ENCODE measurements at places on chromosomes 7 and 10.

DNA sequence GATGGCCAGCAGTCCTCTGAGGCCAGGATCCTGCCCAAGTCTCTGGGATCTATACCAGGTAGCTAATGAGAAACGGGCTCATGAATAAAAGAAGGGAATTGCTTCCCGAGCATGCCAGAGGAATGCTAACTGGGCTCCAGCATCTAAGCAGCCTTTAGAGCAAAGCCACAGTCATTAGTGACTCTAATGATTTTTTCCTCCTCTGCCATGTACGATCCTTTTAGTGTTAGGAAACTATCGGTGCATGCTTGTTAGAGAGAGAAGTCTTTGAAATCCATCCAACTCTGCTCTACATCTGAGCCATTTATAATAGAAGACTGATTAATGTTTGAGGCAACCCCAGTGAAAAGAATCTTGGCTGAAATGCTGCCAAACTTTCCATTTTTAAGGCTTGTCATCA, 124.9 kb upstream of the TCERG1L start:
- peak; percentile 91 for DNase-seq

GRCh38 chr10:14173706-14174594, 156.8 kb downstream of the FRMD4A start:
- peak; percentile 92 for DNase-seq

GRCh38 chr7:52482076-52482475, 553.4 kb upstream of the POM121L12 start:
- DNase-seq = no peak

DNA sequence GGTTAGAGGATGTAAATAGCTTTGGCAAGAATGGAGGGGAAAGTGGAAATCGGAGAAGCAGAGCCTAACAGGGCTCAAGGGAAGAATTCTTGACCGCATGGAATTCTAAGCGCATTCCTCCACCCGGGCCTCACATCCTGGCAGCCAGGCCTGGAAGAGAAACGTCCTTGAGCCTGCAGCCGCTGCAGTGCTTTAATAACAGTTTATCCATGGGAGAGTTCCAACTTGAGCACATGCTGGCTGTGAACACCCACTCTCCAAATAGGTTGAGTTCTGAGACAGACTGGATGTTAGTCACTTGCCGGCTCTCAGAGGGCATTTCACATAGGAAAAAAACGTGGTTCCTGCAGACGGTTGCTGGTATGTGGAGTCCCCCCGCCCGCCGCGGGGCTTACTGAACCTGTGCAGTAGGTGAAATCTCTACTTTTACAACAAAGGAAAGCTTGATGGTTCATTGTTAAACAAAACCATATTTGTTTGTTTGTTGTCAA, 61.4 kb upstream of the STEAP1B start:
- DNase-seq = peak; percentile 88

DNA sequence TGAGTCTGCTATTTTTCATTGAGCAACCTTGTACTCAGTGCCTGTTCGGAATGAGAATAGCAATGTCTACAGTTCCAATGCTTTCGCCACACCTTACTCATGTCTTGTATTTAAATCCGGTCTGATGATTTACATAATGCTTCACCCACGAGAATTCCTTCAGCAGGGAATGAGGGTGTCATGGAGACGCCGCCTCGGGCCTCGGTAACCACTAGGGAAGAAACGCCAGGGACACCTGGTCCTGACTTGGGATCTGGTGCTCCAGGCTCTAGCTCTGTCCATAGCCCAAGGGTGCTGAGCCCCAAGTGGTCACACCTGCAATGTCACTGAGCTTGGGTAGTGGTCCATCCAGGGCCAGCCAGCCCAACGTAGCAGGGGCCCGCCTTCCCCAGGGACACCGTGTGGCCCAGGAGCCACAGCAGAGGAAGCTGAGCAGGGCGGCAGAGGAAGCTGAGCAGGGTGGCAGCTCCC, 37.4 kb downstream of the PRKAG2 start:
- DNase-seq = no peak

DNA sequence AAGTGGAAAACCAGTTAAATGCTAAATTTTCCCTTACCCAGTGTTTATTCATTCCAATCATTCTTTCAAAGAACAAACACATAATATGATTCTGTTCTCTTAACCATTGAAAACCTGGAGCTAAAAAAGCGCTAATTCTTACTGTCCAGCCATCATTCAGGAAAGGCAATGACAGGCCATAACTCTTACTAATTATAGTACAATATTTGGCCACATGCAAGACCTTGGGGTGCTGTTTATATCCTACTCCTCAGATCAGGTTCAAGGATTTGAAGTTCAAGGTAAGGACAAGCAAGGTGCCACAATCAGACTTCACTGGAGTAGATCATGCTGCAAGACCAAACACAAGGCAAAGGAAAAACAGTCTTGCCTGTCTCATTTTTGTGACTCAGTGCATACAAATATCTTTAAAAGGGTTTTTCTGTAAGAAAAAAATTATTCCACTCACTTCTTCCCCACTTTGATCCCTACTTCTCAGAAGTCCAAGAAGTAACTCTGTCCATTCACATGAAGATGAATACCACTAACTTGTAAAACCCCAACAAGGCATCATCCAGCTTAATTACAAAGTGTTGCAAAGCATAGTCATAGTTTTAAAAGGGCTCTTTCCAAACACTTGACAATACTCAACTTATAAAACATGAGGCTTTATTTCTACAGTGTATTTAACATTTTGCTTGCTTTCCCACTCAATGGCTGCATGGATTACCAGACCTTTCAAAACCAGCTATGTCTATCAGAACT, 153.0 kb downstream of the DOCK4 start:
- DNase-seq = no peak

- DNase-seq = no peak
Observed at GRCh38 chr7:77524731-77525130, 12.4 kb upstream of the PTPN12 start.

DNA sequence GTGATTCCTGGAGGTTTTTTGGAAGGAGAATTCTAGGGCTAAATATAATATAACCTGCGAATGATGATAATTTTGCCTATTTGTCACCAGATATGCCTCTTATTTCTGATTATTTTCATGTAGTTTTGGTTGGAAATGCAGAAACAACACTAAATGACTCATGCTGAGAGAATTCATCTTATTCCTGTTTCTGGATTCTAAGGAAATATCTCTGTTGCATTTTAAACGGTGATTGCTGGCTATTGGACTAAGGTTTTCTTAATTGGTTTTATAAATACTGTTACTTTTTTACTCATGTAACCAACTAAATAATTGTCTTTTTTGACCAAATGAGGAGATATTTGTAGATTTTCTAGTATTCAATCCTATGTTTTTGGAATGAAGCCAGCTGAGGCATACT, 204.9 kb upstream of the NPSR1 start:
- no peak for DNase-seq

GRCh38 chr7:106061301-106061979, 50.7 kb downstream of the SYPL1 start:
- no peak for DNase-seq

DNA sequence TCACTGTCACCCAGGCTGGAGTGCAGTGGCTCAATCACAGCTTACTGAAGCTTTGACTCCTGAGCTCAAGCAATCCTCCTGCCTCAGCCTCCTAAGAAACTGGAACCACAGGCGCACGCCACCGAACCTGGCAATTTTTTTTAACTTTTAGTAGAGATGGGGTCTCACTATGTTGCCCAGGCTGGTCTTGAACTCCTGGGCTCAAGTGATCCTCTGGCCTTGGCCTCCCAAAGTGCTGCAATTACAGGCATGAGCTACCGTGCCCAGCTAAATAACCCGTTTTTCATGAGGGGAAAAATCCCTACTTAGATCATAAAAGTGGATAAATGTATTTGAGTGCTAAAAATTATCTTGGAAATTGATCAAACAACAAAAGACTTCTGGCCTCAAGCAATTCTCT, 200.5 kb upstream of the IMMP2L start:
- no peak for DNase-seq

GRCh38 chr7:31488562-31489203, 25.2 kb upstream of the ITPRID1 start:
- peak; percentile 24 for DNase-seq

DNA sequence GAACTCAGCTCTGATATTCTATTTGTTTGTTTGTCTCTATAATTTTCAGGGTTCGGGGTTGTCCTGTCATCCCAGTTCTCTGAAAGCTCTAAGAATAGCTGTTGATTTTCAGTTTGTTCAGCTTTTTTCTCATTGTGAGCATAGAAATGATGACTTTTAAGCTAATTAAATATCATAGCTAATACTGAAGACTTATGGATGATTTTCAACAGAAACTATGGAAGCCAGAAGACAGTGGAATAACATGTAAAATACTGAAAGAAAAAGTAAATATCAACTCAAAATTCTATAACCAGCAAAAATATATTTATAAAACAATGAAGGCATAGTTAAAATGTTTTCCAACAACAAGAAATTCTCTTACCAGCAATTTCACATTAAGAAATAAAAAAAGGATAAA, 96.4 kb upstream of the ETV1 start:
- no peak for DNase-seq

DNA sequence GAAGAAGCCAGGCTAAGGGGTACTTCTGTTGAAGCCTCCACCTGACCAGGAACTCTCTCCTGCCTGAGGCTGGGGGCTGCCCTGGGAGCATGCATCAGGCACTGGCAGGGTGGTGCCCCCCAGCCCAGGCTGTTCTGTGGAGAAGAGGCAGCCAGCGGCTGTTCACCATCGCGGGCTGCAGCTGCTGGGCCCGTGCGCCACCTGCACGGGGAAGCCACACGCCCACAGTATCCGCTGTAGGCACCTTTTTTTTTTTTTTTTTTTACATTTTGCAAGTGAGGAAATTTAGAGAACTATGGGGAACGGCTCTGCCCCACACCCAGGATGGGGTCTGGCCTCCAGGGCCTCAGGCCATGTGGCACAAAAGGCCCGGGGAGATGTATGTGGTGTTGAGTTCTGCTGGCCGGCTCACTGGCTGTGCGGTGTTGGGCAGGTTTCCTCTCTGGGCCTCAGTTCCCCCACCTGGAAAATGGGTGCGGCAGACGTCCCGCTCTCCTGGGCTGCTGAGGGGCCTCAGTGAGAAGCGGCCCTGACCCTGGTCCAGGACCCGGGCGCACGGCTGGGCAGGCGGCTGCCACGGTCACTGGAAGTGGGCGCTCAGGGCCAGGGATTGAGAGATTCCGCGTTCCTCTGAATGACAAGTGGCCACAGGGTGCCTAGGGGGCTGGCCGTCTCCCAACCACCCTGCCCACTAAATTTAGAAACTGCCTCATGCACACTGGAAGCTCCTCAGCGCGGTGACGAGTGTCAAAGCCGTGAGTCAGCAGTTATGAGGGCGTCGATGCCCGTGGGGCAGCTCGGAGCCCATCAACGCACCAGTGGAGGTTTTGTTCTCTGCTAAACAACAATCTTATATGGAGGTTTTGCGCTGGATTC, 8.8 kb upstream of the INTS1 start:
- DNase-seq = no peak

DNA sequence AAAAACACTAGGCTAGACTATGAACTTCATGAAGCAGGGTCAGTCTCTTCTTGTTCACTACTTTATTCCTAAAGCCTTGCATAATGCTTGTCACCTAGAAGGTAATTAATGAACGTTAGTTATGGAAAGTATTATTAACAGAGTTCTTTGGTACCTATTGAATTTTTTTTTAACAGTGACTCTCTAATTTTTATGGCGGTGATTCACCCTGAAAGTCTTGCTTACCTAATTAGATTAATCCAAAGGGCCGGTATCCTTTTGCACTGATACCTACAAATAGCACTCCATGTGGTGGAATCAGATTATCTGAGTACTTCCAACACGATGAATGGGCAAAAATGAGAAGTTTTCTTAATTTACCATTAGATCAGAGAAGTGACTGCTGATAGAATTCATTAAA, 31.7 kb downstream of the STAM start:
- DNase-seq = no peak

DNA sequence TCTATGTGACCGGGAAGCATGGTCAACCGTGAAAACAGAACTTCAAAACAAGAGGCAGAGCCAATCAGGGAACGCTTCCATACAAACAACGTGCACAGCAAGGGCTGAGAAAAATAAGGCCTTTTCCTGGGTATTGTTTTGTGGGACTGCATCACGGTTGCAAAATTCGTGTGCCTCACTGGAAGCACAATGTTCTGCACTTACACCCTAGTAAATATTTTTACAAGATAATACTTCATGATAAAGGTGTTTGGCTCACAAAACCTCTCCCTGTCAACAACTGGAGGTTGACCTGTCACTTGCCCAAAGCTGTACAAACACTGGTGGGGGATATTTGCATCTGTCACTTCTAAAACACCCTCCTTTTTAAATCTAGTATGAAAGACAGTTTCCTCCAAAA, 37.0 kb downstream of the KLF6 start:
- DNase-seq = no peak

DNA sequence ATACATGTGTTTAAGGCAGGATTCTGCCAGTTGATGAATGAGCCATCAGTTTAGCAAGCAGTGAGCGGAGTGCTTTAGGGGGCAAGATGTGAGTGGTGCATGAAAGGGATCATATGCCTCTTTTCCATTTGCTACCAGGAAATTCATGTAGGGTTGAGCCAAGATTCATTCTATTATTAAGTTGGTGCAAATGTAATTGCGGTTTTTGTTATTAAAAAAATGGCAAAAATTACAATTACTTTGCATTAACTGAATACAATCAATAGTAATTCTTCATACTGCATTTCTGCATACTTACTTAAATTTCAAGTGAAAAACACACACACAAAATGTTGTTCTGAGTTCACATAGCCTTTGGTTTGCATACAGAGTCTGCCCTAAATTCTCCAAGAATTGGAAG, 30.1 kb upstream of the NAMPT start:
- DNase-seq = no peak

GRCh38 chr10:14727465-14727864, 47.2 kb downstream of the FAM107B start:
- no peak for DNase-seq

GRCh38 chr7:80182630-80183276, 48.1 kb downstream of the GNAI1 start:
- DNase-seq = no peak

- DNase-seq = no peak
Observed at GRCh38 chr10:98106531-98106930, 27.9 kb upstream of the R3HCC1L start.

- DNase-seq = no peak
Observed at GRCh38 chr7:11754933-11755332, 77.1 kb downstream of the THSD7A start.

- no peak for DNase-seq
Observed at GRCh38 chr7:33038639-33039038, 23.9 kb downstream of the NT5C3A start.

- DNase-seq = no peak
Observed at GRCh38 chr10:48576501-48576900, 28.4 kb downstream of the ARHGAP22 start.

GRCh38 chr7:77912293-77912692, 113.7 kb downstream of the PHTF2 start:
- no peak for DNase-seq

- peak; percentile 30 for DNase-seq
Observed at GRCh38 chr7:98210513-98211220, 572 bp upstream of the BHLHA15 start.

GRCh38 chr7:140314573-140315480, 83.5 kb downstream of the SLC37A3 start:
- no peak for DNase-seq

DNA sequence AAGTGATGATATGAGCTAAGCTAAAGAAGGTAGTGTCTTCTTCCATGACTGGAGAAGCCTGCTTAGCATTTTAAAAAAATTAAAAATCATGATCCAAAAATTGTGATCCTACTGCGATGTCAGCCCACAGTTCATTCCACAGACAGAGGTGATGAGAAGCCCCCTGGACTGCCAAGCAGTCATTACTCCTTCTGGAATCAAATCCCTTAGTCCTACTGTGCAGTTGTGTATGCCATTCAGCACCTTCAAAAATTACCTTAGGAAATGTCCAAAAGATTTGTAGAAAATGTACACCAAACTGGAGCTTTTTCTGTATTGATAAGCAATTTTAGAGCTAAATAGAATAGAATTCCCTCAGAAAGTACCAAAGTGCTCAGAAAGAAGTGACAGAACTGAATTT, 283.5 kb upstream of the NFE2L3 start:
- DNase-seq = no peak

All from eye (tissue), 1 donor.